ENCODE measurements at places on chromosomes 6 and 20. TPM values are rescaled to one million over a fixed set of nuclear protein-coding genes. Genes with fewer than 3 reads are reported as not detected.

GRCh38 chr20:2212456-2213015 lies 83.3 kb upstream of the TGM3 start:
- DNase-seq: no peak

DNA sequence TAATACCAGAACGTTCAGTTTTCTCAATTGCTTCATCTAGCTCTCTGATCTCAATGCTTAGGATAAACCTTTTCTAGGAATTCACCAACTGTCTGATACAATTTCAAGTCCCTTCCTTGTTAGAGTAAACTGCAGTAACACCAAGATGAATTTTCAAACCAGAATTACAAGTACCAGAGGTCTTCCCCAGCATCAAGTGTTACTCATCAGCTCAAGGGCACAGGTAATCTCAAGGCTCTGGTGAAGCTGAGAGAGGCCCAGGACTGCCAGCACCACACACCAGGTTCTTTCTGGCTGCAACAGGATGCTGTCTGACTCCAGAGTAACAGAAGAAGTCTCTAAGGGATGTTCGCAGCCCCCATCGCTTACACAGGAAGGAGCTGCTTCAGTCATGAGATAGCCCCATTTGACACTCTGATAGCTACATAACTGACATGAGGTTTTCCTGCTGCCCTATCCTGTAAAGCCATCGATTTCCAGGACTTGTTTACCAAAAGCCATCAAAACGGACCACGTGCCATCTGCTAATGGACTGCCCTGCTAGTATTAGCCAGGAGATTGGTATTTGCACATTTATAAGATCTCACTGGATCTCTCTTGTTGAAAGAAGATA lies 549.4 kb downstream of the UTRN start:
- no peak for DNase-seq

Gene ADGRF4
- total RNA-seq: 1.8 TPM

Gene SUMO4
- total RNA-seq: 0.27 TPM

Gene SNAI1
- total RNA-seq: 3.2 TPM

Gene WFDC13
- total RNA-seq: not detected

Data from HT1080 (cell line).